CD4-positive, alpha-beta T cell treated with Interleukin-17A for 1 hour (primary cell): ENCODE measurements at places on chromosomes 6 and 20.

- DNase-seq = no peak
Measured at GRCh38 chr6:55511122-55511800, 67.7 kb downstream of the HMGCLL1 start.

DNA sequence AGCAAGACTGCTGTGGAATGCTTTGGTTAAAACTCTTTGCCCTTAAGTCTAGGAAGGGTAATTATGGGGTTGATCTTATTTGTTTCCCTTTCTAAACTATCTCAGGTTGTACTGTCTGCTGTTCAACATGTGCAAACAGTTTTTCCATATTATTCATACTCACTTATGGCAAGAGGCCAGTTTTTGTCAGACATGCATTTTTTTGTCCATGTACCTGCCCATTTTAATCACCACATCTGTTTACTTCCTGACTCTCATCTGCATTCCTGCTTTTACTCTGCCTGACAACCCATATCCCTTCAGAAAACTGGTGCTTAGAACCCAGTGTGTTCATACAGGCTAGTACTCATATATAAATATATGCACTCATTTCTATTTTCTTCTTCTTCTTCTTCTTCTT lies 80.3 kb downstream of the LPA start:
- no peak for DNase-seq

DNA sequence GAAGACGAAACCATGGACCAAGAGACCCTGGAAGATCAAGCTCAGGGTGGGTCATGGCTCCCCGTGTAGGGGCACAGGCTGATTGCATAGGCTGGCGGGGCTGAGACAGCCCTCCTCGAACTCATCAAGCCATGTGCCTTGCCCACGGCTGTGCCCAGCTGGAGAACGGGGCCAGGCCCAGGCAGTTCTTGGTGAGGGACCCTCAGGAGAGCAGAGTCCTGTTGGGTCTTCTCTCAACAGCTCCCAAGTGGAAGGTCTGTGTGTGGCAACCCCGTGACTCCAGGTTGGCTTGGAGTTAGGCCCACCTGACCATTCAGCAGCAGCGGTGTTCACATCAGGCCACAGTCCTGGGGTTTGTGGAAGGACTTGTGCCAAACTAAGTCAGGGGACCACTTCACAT lies 276.5 kb downstream of the QKI start:
- no peak for DNase-seq

DNA sequence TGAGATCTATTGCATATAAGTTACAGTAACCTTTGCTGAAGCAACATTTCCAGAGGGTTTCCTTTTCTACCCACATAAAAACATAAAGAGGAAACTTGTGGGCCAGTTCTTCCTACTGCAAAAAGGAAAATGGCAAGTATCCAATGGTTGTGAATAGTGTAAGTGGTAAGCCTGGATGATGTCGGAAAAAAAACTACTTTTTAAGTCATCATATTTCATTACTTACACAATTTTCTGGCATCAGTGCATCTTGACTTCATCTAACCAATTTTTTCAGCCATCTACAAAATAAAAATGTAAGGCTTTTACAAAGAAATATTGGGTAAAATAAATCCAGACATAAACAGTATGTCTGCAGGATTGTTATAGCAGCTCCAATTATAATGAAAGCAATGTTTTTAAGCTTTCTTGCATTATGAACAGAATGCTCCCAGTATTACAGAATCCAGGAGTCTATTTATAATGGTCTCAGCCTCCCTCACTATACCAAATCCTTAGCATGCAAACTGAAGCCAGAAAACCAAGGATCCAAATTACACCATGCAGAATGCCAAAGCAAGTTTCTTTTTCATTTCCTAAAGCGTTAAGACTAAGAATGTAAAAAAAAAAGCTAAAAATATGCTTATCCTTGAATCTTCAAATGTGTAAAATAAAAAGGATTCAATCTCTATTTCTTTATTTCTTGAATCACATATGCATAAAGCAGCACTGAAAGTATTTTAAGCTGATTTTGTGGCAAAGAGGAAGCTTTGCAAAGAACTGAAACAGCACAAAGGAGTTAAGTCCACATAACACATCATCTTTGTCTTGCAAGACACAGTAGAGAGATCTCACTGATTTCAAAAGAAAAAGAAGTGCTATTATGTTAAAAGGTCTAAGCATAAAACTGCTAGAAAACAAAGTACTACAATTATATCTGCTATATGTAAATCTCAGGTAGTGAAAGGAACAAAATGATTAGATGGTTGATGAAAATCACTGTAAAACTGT lies 126.8 kb upstream of the HMGCLL1 start:
- DNase-seq = no peak

GRCh38 chr6:13278164-13278563 lies 50.2 kb downstream of the TBC1D7 start:
- no peak for DNase-seq

GRCh38 chr6:132410830-132411229 lies 9.6 kb upstream of the MOXD1 start:
- no peak for DNase-seq

GRCh38 chr20:45905505-45906079 lies 6.4 kb downstream of the PLTP start:
- no peak for DNase-seq

DNA sequence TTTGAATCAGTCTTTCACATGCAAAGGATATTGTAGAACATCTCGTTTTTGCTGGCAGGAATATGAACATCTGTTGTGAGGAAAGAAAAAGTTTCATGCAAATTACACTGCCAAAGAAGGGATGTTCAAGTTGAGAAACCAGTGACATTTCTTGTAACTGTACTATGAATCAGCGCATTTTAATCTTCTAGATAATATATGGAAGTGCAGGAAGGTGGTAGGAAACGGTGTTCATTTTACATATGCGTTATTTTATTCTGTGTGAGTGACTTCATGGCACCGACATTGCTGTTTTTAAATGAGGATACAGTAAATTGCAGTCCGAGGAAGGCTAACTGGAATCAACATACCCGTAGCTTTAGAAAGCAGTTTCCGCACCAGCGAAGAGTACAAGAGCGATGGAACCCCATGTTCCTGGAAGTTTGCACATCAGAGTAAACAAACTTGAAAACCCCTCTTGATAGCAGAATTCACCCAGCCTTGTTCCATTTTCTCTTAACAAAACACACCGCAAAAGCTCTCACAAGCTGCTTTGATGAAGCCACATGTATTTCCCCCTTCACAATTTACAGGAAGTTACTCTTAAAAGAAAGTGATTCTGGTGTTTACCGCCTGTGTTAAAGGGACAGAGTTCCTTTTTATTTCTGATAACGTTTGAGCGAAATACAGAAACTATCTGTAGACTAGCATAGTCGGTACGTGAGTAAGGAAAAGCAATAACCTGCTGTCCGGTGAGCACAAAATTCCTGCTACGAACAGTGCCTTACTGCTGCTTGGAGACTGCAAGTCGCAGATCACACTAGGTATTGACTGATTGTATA lies 11.5 kb downstream of the PRDM1 start:
- DNase-seq = peak; percentile 89

- DNase-seq = no peak
Measured at GRCh38 chr6:41466437-41466990, 79.7 kb upstream of the FOXP4 start.

DNA sequence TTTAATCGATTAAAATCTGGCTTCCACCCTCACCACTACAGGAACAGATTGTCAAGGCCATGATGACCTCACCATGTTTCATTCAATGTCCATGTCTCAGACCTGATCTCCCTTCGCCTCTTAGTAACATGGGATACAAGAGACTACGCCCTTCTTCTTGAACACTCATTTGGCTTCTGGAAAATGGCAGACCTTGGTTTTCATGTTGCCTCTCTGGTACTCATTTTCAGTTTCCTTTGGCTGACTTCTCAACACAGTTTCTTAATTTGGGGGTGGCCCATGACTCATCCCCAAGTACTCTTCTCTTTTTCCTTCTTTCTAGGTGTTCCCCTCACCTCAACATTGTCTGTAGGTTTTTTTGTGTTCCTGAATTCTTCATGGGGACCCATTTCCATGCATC lies 22.7 kb downstream of the TMX4 start:
- no peak for DNase-seq

- DNase-seq = no peak
Measured at GRCh38 chr20:12306107-12306506, 388.4 kb downstream of the BTBD3 start.

DNA sequence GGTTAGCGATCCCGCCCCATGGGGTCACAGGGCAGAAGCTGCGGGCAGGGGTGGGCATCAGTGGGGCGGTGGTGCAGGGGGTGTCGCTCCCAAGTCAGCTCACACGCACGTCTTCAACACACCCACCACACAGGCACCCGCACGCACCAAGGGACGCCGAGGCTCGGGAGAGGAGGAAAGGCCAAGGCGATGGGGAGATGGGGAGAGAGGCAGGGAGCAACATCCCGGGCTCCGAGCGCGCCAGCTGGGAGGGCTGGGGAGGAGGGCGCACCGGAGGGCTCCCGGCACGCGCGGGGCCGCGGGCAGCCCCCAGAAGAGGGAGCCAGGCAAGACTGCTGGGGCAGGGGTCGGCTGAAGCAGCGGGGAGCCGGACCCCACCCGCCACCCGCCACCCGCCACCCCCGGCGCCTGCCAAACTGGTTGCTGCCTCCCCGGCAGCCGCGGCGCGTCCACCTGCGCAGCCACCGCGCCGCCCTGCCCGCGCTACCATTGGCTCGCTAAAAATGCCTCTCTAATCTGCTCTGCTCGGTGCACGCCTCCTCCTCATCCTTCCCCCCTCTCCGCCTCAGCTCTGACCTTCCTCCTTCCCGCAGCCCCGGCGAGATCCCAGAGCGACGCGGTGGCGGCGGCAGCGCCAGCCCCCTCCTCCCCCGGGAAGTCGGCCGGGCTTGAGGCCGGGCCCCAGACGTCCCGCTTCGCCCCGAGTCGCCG lies at the start of gene PACSIN1:
PACSIN1 (plus strand) TSS at position 546 of the 711 bp plus-strand sequence. CDS start 60,230 bp downstream, outside the sequence.
- no peak for DNase-seq

GRCh38 chr6:157273756-157274470 lies 49.4 kb downstream of the TMEM242 start:
- peak; percentile 78 for DNase-seq

GRCh38 chr6:160678744-160679401 lies 14.8 kb upstream of the LPA start:
- DNase-seq = no peak

DNA sequence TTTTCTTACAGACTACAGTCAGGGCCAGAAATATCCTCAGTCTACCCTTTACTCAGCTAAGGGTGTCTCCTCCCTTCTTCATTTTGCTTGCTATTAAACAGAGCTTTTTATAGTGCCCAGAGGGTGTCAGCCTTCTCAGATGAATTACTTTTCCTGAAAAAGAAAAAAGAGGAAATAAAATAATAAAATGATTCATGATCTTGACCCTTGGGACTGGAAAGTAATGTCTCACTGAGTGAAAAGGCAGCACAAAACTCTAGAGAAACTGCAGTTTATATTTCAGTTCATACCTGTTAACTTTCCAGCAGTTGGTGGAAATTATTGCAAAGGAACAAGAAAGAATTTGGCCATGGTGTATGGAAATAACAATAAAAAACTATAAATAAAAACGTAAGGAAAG lies 170.6 kb downstream of the IBTK start:
- no peak for DNase-seq

DNA sequence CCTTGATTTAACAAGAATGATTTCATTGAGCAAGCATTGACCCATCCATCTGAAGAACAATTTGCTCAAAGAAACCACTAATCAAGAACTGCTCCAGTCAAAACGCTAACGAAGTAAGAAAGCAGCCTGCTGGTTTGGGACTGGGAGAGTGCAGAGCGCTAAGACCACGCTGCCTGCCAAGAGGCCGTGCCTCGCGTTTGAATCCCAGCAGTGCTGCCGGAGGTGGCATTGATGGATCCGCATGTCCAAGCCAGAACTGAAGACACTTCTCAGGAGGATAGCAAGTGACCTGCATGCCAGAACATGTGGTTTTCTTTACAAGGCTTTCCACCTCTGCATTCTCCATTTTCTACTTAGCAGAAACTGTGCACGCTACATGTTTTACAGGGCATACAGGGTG lies 105.2 kb upstream of the FOXC1 start:
- no peak for DNase-seq

- no peak for DNase-seq
Measured at GRCh38 chr20:1450926-1451491, 15.6 kb downstream of the NSFL1C start.

GRCh38 chr6:91534614-91535013 lies 947.7 kb upstream of the MAP3K7 start:
- DNase-seq = no peak

- no peak for DNase-seq
Measured at GRCh38 chr20:37480919-37481318, 40.1 kb upstream of the NNAT start.

- DNase-seq = peak; percentile 61
Measured at GRCh38 chr6:166942393-166943168, 13.8 kb downstream of the RNASET2 start.

- DNase-seq = peak; percentile 50
Measured at GRCh38 chr6:16183187-16183664, 54.3 kb downstream of the MYLIP start.

- no peak for DNase-seq
Measured at GRCh38 chr6:37792457-37793033, 27.0 kb upstream of the ZFAND3 start.

DNA sequence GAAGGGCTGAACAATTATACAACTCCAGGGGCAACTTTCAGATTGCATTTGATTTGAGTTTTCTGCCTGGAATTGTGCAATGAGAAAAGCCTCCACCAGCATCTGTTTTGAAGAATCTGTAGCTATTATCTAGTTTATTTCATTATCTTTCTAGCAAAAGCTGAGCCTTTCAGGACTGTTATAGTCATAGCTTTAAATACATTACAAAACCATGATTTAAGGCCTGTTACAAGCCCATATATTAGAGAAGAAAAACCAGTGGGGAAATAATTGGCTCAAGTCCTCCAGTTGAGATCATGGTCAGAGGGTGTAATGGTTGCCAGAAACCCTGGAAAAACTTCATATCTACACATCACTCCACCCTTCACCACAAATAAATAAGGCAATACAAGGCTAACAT lies 676.2 kb downstream of the HDGFL1 start:
- DNase-seq = no peak

DNA sequence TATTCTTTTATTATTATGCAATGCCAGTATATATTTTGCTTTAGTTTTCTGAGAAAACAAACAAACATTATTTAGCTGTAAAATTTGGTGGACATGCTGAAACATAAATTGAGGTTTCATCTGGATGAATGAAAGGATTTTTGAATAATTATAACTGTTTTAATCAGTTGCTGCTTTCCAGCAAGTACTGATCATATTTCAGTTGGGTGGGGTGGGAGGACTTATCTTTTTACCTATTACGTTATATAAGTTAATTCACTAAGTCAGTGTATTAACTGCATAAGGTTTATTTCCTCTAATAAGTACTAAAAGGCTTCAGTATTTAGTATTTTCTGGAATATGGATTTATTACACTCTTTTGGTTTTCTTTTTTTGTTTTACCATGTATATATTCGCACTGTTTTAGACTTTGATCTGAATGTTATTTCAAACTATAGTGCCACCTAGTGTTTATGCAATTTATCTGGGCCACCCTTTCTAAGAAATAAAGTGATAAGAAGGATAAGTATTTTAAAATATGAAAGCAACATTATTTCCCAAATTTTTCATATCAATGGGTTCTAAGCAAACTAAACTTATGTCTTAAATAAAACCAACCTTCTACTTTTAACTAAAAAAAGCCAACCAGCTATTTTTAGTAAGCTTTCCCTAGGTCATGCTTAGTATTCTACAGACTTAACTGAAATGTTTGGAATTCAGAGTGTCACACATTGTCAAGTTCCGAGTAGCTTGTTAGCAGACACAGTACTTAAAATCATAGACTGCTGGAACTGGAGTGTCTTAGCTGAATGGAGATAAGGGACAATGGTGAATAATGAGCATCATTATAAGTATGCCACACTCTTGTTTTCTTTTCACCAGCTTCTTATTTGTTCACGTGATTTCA lies 105.4 kb upstream of the MCHR2 start:
- peak; percentile 19 for DNase-seq
